ENCODE measurements at places on chromosomes 5 and 9.

DNA sequence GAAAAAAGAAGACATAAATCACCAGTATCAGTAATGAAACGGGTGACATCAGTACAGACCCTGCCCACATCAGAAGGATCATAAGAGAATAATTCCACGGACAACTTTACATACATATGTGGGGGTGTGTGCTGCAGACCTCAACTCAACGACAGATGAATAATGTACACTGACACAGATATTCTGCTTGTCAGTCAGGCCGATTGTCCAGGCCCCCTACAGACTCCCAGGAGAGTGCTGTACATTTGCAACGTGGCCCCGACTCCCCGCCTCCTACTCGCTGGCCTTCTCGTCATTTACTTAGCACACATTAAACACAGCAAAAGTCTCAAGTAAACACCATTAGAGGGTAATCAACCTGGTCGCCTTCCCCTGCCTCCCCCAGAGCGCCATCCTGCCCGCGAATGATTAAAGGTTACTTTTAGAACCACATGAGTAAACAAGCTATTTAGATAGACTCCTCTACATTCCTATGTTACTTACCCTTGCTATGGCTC is 3.5 kb upstream of the TMED9 start:
- no peak for DNase-seq

DNA sequence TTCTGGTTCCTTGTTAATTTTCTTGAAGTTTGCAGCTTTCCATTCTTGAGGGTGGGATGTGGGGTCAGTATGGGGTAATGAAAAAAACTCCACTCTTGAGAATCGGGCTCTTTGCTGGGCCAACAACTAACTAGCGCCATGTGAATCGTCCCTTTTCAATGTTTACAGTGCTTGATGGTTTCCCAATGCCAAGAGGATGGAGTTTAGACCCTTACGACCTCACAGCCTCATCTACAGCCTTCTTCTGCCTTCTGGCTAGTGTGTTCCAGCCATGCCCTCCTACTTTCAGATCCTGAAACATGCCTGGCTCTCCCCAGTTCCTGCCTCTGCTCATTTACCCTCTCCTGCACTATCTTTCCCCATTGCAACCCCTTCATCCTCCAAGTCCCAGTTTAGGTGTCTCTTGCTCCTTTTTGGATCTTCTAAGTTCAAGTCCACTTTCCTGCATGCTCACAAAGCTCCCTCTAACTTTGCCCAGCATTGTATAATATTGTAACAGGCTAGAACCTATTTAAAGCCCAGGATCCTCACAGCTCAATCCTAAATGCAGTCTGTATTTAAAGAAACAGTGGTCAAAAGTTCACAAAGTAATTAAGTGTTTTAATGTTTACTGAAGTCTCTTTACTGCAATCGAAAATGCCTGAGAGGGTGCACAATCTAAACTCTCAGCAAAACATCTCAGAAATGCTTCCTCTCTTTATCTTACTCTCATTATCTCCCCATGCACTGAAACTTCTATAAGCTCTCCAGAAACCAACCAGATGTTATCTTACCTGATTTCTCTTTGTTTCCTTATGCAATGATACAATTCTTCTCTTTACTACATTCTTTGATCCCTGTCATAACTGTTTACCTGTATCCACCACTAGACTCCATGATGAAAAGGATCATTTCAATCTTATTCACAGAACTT is 20.6 kb upstream of the CAST start:
- DNase-seq, result no peak

GRCh38 chr5:56329652-56330051 is 96.5 kb upstream of the ANKRD55 start:
- no peak for DNase-seq

DNA sequence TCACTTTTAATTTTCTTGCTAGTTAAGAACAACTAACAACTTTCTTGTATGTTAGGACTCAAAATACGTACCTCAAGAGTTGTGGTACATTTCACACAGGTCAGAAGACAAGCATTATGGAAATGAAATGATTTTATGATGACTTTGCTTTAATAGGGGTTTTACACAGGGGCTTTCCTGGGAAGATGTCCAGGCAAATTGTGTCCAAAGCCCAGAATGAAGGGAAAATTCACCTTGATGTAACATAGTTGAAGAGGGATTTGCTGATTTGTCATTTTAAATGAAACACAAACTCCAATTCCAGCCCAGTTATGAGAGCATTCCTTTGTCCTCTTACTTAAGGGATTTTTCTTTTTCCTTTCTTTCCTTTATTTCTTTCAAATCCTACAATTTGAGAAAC is 89.2 kb downstream of the ARL15 start:
- DNase-seq, result no peak

DNA sequence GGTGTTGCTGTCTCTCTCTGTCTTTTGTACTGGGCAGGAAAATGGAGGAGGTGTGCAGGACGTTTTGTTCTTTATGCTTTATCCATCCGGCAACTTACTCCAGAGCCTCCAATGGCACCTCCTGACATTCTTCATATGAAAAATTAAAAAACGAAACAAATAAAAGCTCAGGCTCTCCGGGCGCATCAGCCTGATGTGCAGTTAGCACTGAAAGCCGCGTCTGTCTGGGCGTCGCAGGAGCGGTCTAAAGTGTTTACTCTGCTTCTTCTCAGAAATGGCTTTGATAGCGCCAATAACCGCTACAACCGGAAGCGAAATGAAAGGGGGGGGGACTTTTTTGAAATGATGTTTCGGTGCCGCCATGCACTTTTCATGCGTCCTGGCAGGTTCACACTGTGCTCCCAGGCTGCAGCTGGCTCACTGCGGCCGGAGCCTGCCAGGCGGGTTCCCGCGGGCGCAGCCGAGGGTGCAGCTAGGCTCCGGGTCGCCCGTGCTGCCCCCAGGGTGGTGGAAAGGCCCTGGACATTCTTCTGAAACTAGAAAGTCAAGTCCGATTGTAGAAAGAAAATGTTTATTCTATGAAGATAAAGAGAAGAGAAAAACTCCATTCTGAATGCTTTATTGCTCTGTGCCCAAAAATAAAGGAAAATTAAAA is 407.7 kb upstream of the IRX1 start:
- no peak for DNase-seq

- DNase-seq, result no peak
Observed at GRCh38 chr5:169146158-169146557, 154.8 kb downstream of the SLIT3 start.

DNA sequence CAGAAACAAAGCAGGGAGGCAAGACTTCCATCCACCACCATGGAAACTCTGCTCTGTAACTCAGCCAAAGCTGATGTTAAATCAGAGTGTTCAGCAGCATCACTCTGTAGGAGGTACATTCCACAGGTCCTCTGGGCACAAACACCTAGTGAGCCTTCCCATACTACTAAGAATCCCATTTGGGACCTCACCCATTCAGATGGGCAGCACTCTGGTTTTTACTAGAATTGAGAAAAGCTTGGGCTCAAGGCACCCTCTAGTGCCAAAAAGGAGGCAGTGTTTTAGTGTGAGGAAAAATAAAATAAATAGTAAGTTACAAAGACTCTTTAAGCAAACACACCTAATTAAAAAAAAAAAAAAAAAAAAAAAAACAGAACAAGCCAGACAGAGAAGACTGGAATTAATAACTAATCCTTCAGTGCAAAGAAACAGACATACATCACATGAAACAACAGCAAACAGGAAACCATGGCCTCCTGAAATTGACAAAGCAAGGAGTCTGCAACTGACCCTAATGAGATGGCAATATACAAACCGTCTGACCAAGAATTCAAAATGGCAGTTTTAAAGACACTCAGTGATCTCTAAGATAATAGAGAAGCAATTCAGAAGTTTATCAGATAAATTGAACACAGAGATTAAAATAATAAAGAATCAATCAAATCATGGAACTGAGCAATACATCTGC is 159.5 kb downstream of the GNA14 start:
- no peak for DNase-seq

DNA sequence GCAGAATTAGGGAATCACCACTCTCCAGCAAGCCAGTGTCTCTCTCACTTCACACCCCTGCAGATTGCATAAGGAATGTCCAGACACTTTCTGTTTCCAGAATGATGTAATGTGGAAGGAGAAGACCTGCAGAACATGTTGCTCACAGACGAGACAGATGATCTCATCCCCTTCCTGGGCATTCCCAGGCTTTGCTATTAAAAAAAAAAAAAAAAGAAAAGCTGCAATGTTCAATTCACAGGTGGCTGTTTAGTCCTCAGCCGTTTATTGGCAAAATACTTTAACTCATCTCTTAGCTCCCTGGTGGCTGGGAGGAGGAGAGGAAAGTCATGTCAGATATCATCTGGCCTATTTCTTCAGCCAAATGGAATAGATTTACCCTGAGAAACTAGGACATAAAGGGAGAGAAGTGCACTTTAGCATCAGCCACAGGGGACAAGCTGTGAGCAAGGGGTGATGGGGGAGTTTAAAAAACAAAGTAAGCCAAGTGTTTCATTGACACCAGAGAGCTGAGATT is 95.9 kb upstream of the TNC start:
- DNase-seq, result no peak

DNA sequence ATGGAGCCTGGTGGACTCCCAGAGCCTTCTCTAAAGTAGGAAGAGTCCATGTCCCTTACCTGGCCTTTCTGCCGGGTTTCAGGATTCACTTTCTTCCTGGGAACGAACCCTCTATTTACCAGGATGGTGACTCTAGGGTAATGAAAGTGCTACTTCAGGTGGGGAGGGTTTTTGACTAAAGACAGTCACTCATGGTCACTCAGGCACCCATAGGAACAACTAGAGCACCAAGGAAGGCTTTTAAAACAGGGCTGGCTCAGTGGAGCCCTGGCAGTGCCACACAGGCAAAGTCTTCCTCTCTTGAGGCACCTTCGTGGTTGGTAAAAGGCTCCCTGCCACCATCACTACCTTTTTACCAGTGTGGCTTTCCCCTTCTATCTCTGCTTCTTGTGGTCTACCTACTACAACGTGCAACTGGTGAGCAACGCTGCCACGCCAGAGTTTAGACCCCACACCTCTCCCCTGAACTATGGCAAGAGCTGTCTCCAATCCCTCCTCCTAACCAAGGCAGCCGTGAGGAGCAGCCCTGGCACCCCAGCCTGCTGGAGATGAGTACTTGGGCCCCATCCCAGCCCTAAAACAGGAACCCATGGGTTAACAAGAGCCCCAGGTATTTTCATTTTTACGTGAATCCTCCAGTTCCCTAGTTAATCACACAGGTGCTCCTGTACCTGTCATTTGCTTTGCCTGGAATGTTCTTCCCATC is 3.5 kb downstream of the SURF1 start:
- no peak for DNase-seq

GRCh38 chr9:3969590-3970260 is 330.1 kb downstream of the GLIS3 start:
- no peak for DNase-seq

DNA sequence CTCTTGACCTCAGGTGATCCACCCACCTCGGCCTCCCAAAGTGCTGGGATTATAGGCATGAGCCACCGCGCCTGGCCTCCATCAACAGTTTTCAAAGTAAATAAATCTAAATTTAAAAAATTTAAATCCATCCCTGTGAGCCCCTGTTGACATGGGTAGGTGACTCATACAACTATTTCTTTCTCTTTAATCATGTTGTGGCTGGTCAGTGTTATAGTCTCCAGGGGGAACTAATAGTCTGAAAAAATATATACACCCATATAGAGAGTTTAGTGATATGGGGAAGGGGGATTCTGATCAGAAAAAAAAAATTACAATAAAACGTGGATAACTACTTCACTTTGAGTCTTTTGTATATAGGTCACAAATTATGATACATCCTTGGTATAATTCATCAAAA is 159.2 kb downstream of the ZNF608 start:
- DNase-seq, result no peak

GRCh38 chr9:134403682-134404301 is 77.5 kb downstream of the RXRA start:
- no peak for DNase-seq

- peak; percentile 10 for DNase-seq
Observed at GRCh38 chr5:72171667-72172066, 64.4 kb downstream of the MAP1B start.

DNA sequence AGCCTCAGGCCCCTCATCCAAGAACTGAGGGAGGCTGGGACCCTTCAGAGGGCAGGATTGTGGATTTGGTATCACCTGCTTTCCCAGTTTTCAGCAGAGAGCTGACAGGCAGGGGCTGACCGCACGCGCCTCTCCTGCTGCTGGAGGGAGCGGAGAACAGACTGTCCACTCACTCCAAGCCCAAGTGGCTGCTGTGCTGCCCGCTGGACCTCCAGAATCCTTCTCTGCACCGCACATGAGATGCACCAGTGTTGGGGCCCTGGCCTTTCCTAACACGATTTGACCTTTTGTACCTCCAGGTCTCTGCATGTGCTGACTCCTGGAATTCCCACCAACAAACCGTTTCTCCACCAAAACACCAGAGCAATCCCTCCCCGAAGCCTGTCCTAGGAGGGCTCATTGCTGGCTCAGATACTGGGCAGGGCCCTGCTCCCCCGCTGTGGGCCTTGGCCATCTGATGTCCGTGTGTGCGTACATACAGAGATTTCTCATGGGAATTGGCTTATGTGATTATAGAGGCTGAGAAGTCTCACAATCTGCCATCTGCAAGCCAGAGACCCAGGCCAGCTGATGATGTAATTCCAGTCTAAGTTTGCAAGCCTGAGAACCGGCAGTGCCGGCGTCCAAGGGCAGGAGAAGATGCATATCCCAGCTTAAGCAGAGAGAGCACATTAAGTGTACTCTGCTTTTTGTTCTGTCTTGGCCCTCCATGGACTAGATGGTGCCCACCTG is 141.7 kb downstream of the GADD45G start:
- no peak for DNase-seq

DNA sequence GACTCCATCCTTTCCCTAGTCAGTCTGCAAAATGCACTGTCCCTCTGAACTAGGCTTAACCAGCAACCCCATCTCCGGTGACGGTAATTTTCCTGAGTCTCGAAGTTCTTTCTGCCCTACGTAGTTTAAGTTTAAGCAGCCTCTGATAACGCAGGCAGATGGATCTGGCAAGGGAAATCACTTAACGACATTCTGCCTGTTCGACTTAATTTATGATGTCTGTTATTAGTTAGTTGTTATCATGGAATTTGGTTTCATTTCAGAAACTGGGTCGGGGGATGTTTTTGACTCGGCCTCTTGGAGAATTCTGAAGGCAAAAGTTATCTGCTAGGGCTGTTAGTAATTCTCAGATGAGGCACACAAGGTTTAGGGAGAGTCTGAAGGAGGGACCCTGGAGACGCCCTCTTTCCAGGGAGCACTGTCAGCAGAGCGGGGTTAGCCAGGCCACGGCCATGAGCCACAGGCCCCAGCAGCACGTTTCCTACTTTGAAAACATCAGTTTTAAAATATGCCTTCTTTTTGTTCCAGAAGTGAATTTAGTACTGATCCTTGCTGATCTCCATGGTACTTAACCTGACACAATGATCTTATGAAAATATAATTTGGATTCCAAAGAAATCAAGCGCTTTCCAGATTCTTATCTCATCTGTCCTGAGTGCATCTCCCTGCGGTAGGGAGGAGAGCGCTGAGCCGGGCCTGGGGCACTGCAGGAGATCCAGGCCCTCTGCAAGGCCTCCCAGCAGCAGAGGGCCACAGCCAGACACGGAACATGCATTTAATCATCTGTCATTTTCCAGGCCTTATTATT is 171.0 kb upstream of the OTULINL start:
- DNase-seq, result no peak

GRCh38 chr9:96029722-96030530 is 154.4 kb downstream of the ERCC6L2 start:
- no peak for DNase-seq

- DNase-seq, result no peak
Observed at GRCh38 chr5:93911609-93912008, 170.2 kb upstream of the POU5F2 start.
